NAMALWA (cell line): ENCODE measurements at places on chromosomes 2 and 18.

DNA sequence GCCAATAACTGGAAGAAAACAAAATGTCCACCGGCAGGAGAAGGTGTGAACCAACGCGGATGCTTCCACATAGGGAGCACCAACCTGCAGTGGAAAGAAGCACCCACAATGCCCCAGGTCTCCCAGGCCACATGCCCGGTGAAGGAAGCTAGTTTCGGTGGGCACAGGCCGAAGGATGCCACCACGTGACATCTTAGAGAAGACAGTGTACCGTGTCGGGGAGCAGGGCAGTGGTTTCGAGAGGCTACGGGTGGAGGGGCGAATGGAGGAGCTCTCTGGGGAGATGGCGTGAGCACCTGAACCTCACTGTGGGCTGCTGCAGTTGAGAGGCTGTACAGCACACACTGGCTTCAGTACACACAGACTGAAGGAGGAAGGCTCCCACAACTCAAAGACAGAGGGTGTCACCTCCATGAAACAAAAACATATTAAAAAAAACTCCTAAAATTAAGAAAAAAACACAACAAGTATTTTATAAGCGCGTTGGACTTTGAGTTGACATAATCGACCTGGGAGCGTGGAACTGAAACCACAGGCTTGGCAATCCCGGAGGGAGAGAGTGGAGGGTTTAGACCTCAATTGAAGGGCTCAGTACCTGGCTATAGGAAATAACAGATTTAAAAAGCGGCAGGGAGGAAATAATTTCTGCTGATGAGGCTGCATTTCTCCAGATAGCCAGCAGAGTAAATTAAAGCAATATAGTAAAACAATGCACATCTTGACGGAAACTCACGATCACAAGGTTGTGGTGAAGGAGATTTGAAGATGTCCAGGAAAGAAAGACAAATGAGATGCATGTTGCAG lies 160.1 kb downstream of the RTP5 start:
- peak; percentile 20 for DNase-seq

DNA sequence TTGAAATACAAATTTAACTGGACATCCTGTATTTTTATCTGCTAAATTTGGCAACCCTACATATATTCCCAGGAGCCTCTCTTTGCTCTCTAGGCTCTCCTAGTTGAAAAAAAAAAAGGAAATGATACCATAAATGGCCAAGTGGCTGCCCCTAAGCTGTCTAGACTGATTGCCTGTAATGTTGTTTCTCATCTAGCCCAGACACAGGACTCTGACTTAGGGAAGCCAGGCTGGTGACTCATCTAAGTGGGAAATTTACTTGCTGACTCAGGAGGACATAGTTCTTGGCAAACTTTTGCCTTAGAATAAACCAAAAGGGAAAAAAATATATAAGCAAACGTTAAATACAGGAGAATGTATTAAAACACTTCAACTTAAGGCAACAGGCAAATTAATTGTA lies 14.6 kb upstream of the ITGAV start:
- no peak for DNase-seq

GRCh38 chr2:20562540-20563225 lies 88.2 kb downstream of the HS1BP3 start:
- peak; percentile 32 for DNase-seq

- no peak for DNase-seq
These were observed 94.5 kb upstream of the CHRNA1 start for GRCh38 chr2:174858745-174859144.

DNA sequence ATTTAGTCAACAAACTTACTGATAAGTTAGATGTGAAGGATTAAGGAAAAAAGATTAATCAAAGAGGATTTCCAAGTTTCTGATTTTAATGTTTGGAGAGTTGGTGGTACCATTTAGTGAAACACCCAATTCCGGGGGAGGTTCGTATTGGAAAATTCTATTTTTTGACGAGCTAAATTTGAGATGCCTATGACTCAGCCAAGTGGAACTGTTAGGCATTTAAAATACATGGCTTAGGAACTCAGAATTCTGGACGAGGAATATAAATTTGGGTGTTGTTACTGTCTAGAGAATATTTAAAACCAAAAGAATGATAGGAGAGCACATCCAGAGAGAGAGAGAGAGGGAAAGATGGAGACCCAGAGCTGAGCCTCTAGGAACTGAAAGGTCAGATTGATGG lies 103.6 kb downstream of the TMX3 start:
- no peak for DNase-seq

GRCh38 chr2:73698101-73698500 lies 39.0 kb downstream of the TPRKB start:
- DNase-seq: no peak

- no peak for DNase-seq
These were observed 172.5 kb downstream of the PDE11A start for GRCh38 chr2:177900082-177900481.
